ENCODE measurements at places on chromosomes 12 and 14. TPM values are rescaled to one million over a fixed set of nuclear protein-coding genes. Genes with fewer than 3 reads are reported as not detected.

GRCh38 chr12:32051511-32052211 is 55.0 kb upstream of the BICD1 start:
- peaks cover 19% of the 10 kb centered on the region for H3K4me1 ChIP-seq
- peak overlapping the region; percentile 60 for H3K27ac ChIP-seq
- no peak overlapping the region for H3K4me3 ChIP-seq
- H3K27me3 ChIP-seq, result no peaks in the 10 kb centered on the region
- DNase-seq, result no peak
- peaks cover 2% of the 10 kb centered on the region for H3K36me3 ChIP-seq

DNA sequence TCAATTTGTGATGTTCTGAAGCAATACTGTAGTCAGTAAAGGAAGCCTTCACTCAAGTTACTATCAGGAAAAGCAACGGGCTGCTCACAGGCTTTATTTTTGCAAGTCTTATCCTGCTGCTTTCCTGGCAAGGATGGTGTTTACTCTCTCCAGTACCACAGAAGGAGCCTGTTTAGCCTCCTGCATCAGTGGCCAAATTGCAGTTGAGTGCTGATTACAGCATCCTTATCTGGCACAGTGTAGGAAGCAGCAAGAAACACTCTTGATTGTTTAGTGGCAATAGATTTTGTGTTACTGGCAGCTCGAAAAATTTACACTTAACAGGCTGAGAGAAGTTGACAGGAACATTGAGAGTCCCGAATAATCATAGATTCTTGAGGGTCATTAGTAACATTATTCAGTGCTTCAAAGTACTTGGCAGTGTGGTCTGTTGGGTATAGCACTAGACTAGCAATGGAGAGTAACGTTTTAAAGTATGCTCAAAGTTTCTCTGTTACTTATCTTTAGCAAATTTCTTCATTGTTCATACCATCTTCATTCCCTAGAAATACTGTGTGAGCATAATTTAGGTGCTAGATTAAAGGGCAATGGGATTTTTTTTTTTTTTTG is 11.7 kb downstream of the TULP3 start:
- DNase-seq, result no peak
- no peak overlapping the region for H3K27ac ChIP-seq
- H3K4me3 ChIP-seq, result no peak overlapping the region

DNA sequence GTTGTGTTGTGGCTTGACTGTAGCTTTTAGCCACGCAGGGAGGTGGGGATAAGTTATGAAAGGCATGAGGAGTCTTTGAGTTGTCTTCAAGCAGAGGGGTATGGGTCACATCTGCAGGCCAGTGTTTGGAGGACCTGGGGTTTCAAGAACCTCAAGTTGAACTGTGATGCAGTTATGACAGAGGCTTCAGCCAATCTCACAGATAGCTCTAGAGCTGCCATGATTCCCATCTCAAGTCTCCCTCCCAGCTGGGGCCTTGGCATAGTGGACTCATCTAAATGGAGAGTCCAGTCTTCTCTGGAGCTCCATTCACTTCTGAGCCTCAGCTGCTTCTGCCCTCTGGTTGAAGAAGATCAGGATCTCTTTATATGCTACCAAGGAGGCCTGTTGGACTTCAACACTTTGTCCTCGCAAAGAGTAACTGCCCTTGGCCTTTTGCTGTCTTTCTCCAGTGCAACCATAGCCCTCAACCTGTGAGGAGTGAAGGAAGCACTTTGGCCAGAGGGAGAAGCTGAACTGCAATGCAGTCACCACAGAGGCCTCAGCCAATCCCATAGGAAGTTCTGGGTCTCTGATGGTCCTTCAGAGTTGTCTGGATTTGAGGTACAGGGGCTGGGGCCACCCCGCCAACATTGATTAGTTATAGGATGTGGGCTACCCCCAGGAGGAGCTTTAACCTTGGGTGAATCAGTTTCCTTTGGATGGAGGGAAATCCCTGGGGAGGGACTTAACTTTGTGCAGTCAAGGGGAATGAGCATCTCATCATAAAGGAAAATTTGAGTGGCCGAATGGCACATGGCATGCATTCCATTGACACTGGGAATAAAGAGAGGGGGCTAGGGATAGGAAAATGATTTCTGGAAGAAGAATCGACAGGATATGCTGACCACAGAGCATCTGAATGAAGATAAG is 230.5 kb downstream of the PCNX1 start:
- no peak overlapping the region for H3K27ac ChIP-seq
- peaks cover 11% of the 10 kb centered on the region for H3K4me1 ChIP-seq
- no peak overlapping the region for H3K4me3 ChIP-seq
- H3K27me3 ChIP-seq, result no peaks in the 10 kb centered on the region

GRCh38 chr12:116261525-116262100 is 15.9 kb downstream of the MED13L start:
- DNase-seq, result no peak
- no peak overlapping the region for H3K4me3 ChIP-seq
- no peak overlapping the region for H3K27ac ChIP-seq
- H3K27me3 ChIP-seq, result no peaks in the 10 kb centered on the region
- H3K36me3 ChIP-seq, result no peaks in the 10 kb centered on the region

- peaks cover 3% of the 10 kb centered on the region for H3K4me1 ChIP-seq
- H3K4me3 ChIP-seq, result no peak overlapping the region
- peaks cover 62% of the 10 kb centered on the region for H3K27me3 ChIP-seq
- H3K36me3 ChIP-seq, result no peaks in the 10 kb centered on the region
- no peak for DNase-seq
Measured at GRCh38 chr14:77267937-77268699, 2.9 kb downstream of the NGB start.

GRCh38 chr12:6534695-6534944 is 303 bp downstream of the GAPDH start:
- peaks cover 36% of the 10 kb centered on the region for H3K36me3 ChIP-seq
- H3K27ac ChIP-seq, result peak overlapping the region; percentile 99
- peak overlapping the region; percentile 92 for H3K4me3 ChIP-seq
- H3K27me3 ChIP-seq, result no peaks in the 10 kb centered on the region
- DNase-seq, result no peak
- peaks cover 37% of the 10 kb centered on the region for H3K4me1 ChIP-seq

TRMT61A gene
- 10.7 TPM for total RNA-seq

GRCh38 chr14:24986206-24986893 is 63.6 kb downstream of the STXBP6 start:
- DNase-seq, result no peak
- H3K4me1 ChIP-seq, result peaks cover 12% of the 10 kb centered on the region
- no peak overlapping the region for H3K27ac ChIP-seq
- no peaks in the 10 kb centered on the region for H3K27me3 ChIP-seq
- H3K4me3 ChIP-seq, result no peak overlapping the region

- H3K4me3 ChIP-seq, result no peak overlapping the region
- peaks cover 9% of the 10 kb centered on the region for H3K36me3 ChIP-seq
- no peak for DNase-seq
- no peaks in the 10 kb centered on the region for H3K27me3 ChIP-seq
Measured at GRCh38 chr12:122874081-122874480, 21.8 kb downstream of the VPS37B start.

DNA sequence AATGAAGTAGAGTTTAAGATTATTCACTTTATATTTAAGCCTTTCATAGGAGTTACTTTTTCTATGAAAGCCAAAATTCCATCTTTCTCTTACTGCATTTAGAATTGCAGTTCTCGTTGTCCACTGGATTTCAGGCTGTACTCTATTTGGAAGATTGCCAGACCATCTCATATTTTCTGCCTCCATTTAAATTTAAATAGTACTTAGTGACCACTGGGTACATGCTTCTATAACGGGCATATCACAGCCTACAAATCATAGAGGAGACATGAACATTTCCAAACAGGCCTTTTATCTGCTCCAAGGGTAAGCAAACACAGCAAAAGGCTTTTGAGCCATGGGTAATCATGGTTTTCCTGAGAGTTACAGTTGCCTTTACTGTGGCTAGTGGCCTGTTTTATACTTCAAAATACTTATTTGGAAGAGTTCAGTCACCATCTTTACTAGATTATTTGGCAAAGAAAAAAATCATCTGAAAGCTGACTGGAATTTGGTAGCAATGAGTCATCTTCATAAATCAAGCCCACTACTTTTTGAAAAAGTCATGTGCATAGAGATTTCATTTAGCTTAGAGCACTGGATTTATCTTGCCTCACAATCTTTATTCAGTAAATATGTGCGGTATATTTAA is 15.7 kb downstream of the ANO6 start:
- H3K4me1 ChIP-seq, result peaks cover 32% of the 10 kb centered on the region
- peaks cover 5% of the 10 kb centered on the region for H3K36me3 ChIP-seq
- no peak overlapping the region for H3K27ac ChIP-seq
- H3K4me3 ChIP-seq, result no peak overlapping the region
- H3K27me3 ChIP-seq, result no peaks in the 10 kb centered on the region
- no peak for DNase-seq

GRCh38 chr12:80811957-80812708 is 95.4 kb downstream of the MYF5 start:
- H3K36me3 ChIP-seq, result no peaks in the 10 kb centered on the region
- no peaks in the 10 kb centered on the region for H3K27me3 ChIP-seq
- no peak overlapping the region for H3K4me3 ChIP-seq

DNA sequence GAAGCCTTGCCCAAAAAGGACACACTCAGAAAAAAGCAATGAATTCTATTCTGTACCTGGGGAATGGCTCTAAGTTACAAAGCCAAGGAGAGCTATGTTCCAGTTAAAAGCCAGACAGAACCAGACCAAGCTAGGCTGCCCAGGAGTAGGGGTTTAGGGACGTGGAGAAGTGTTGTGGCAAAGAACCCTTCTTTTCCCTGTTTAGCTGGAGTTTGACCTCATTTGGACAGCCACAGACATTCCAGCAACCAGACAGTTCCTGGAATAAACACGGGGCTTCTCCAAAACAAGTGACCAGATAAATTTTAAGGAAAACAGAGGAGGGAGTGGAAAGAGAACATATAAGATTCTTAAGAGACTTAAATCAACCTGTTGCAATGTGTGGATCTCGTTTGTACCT is 62.3 kb downstream of the GCH1 start:
- peaks cover 17% of the 10 kb centered on the region for H3K36me3 ChIP-seq
- peaks cover 23% of the 10 kb centered on the region for H3K4me1 ChIP-seq
- no peak overlapping the region for H3K4me3 ChIP-seq
- H3K27me3 ChIP-seq, result no peaks in the 10 kb centered on the region
- no peak overlapping the region for H3K27ac ChIP-seq

POU6F1 gene
- total RNA-seq, result 8.2 TPM

DNA sequence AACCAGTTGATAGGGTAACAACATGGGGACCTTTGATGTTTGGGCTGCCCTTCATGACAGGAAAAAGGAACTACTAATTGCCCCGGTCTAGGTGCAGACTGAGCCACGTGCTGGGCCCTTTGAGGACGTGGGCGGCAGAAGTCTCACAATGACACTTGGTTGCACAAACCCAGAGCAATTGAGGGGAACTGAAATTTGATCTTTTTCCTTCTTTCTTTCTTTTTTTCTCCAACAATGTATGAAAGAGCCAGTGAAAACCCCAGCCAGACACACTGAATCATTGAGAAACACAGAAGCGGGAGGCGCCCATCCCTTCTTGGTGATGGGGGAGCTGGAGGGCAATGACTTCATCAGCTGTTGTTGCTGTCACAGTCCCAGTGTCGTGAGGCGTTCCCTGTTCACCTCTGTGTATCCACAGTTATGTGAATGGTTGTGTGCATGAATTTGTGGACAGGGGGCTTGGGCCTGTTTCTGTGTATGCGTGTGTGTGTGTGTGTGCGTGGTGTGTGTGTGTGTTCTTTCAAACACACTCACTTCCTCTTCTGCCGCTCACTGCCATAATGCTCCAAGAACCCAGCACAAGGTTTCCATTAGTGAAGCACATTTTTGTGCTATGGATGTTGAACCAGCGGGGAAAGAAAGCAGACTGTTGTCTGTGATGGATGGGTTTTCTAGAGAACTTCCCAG is 137.5 kb upstream of the CCND2 start:
- DNase-seq, result no peak
- no peaks in the 10 kb centered on the region for H3K27me3 ChIP-seq
- no peak overlapping the region for H3K4me3 ChIP-seq
- peaks cover 35% of the 10 kb centered on the region for H3K4me1 ChIP-seq

GRCh38 chr12:16562921-16563320 is 43.0 kb downstream of the LMO3 start:
- H3K27me3 ChIP-seq, result peaks cover 4% of the 10 kb centered on the region
- peaks cover 9% of the 10 kb centered on the region for H3K36me3 ChIP-seq
- H3K4me1 ChIP-seq, result peaks cover 11% of the 10 kb centered on the region
- no peak overlapping the region for H3K4me3 ChIP-seq

DNA sequence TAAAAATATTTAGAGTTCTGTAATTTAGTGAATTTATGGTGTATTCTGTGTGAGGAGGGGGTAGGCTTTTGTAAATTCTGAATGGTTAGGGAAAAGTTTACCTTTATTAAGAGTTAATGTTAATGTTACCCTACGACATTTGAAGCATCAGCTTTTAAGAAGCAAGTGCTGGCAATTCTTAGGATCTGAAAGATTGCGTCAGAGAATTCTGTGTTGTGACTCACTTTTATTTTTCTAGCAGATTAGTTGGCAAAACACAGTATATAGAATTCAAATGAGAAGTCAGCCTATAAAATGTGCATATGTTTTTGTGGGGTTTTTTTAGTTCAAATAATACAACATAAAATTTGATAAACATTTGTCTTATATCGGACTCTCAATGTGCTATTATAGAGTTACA is 97.6 kb downstream of the RAD52 start:
- H3K27ac ChIP-seq, result no peak overlapping the region
- no peak overlapping the region for H3K4me3 ChIP-seq
- H3K36me3 ChIP-seq, result peaks cover 12% of the 10 kb centered on the region
- H3K4me1 ChIP-seq, result peaks cover 2% of the 10 kb centered on the region
- DNase-seq, result no peak

GRCh38 chr14:34548472-34548981 is 9.0 kb upstream of the EAPP start:
- peaks cover 3% of the 10 kb centered on the region for H3K36me3 ChIP-seq
- H3K27ac ChIP-seq, result no peak overlapping the region
- peaks cover 2% of the 10 kb centered on the region for H3K4me1 ChIP-seq
- no peak for DNase-seq
- no peak overlapping the region for H3K4me3 ChIP-seq
- H3K27me3 ChIP-seq, result no peaks in the 10 kb centered on the region

NINJ2 gene
- total RNA-seq, result 3.0 TPM

DNA sequence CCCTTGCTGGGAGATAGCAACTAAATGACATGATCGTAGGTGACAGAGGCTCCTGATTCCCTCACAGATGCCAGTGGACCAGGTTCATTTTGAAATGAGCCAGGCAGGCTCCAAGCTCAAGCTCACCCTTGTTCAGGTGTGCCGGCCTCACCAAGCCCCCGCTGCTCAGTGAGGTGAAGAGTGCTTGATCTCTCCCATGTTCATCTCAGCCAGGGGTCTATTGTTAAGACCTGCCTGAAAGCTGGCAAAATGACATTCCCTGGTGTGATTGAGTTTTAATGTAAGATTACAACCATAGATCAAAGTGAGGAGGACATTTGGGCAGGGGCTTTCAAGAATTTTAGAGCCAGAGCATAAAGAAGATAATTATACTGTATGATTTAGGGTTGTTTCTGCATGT is 497.9 kb downstream of the EGLN3 start:
- H3K4me3 ChIP-seq, result no peak overlapping the region
- H3K27ac ChIP-seq, result no peak overlapping the region
- no peak for DNase-seq
- H3K4me1 ChIP-seq, result peaks cover 8% of the 10 kb centered on the region
- H3K36me3 ChIP-seq, result no peaks in the 10 kb centered on the region
